ENCODE measurements at places on chromosomes 11 and 22.

GRCh38 chr11:118913411-118914125 is 12.2 kb downstream of the BCL9L start:
- DNase-seq, result no peak

- DNase-seq, result peak; percentile 35
These were observed 54.3 kb upstream of the USP47 start for GRCh38 chr11:11787305-11788062.

DNA sequence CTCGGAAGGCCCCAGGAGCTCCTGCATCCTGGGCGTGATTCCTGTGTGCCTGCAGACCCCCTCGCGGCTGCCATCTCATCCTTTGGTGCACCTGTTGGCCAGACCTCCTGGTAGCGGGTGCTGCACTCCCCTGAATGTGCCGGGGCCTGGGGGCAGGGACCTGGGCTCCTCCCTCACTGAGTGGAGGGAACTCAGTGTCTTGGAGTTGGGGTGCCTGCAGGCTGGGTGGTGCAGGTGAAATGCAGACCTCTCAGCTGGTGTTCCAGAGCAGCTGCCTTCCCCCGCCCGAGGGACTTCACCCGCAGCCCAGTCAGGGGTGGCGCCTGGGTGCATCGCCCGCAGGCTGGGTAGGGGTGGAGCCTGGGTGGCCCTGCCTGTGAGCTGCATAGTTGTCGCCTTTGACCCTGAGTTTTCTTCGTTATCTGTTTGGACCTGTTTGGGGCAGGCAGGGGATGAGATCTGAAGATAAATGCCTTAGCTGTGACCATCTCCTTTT is 31.4 kb downstream of the LRP5 start:
- no peak for DNase-seq

DNA sequence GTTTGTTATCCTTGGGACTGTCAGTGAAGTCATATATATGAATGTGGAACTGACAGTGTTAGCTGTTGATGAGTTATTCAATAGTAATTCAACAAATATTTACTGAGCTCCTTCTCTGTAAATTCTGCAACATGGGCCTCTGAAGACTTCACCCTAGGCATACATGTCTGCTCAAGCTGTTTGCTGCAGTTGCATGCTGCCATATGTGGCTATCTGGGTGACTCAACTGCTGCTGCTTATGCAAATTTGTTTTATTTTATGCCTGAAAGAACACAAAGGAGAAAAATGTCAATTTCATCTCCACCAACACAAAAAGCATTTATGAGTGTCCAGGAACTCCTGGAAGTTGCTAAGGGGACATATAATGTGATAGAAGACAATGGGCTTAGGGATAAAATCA is 417.6 kb downstream of the AASDHPPT start:
- no peak for DNase-seq

GRCh38 chr22:26553056-26553752 is 36.7 kb downstream of the TPST2 start:
- DNase-seq, result no peak

DNA sequence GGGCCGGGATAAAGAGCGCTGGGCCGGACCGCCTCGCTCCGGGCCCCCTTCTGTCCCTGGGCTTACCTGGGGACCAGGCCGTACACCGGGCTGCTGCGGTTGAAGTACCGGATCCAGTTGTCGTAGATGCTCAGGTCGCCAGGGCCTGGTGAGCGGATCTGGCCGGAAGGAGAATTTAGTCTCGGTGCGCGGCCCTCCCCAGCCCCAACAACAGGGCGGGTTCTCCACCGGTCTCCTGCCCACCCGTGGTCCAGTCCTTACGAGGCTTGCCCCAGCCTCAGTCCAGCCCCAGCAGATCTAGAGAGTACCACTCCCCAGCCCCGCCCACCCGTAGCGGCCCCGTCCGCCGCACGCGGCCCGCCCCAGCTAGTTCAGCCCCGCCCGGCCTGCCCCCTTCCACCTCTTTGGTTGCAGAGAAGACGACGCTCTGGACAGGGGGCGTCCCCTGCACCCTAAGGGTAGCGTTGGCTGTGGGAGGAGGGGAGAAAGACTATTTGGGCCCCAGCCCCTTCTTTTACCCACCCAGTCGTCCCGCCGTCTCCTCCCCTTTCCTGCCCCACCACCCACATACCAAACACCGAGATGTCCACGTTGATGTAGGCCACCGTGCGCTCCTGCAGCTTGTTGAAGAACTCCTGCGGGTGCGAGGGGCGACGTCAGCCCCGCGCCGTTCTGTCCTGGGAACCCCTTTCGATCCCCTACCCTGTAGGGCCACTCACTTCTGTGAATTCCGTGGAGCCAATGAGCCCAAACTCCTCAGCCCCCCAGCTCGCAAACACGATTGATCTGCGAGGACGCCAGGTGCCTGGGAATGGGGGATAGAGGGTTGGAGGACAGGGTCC is 6.8 kb downstream of the SAC3D1 start:
- DNase-seq, result peak; percentile 16

DNA sequence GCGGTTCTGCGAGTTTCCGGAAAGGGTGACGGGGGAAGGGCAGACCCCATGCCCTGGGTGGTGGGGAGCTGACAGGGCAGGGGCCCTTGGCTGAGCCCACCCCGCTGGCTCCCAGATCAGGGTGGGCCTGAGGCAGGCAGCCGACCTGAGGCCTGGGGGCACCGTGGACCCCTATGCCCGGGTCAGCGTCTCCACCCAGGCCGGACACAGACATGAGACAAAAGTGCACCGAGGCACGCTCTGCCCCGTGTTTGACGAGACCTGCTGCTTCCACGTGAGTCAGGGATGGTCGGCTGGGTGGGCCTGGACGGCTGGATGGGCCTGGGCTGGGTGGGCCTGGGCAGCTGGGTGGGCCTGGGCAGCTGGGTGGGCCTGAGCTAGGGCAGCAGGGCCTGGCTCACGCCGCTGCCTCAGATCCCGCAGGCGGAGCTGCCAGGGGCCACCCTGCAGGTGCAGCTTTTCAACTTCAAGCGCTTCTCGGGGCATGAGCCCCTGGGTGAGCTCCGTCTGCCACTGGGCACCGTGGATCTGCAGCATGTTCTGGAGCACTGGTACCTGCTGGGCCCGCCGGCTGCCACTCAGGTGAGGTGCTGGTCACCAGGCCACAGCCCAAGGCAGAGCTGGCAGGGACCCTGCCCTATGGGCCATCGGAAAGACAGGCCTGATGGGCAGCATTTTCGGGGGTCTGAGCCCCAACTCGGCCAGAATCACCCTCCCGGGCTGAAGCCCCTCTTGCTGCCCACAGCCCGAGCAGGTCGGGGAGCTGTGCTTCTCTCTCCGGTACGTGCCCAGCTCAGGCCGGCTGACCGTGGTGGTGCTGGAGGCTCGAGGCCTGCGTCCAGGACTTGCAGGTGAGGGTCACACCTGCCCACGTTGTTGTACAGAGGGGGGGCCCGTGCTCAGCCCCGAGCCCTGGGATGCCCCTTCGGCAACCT is 1.5 kb downstream of the SYT8 start:
- DNase-seq, result no peak

- DNase-seq, result no peak
These were observed 161.6 kb downstream of the PKNOX2 start for GRCh38 chr11:125326126-125326525.

Data from stimulated activated CD4-positive, alpha-beta T cell treated with anti-CD3 and anti-CD28 coated beads, Interleukin-15, amount 100 ng/mL, for 1 hour (primary cell).